ENCODE measurements at places on chromosomes 6 and 20. TPM values are rescaled to one million over a fixed set of nuclear protein-coding genes. Genes with fewer than 3 reads are reported as not detected.

- no peak for DNase-seq
These were observed 620.1 kb downstream of the HTR1B start for GRCh38 chr6:76843054-76843822.

- DNase-seq: no peak
These were observed 42.2 kb upstream of the FOXP4 start for GRCh38 chr6:41503827-41504465.

DNA sequence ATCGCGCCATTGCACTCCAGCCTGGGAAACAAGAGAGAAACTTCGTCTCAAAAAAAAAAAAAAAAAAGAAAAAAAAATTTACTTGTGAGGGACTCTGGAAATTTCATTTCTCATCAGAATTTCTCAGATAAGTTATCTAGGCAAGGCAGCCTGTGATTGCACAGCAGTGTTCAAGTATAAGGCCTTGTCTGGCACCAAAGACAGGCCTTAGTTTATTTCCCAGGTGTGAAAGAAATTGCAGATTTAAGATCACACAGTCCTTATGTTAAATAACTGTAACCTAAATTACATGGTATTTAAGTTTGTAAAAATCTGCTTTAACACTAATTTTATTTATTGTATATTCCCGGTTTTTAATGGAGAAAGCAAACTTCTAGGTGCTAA lies 34.8 kb downstream of the HFE start:
- no peak for DNase-seq

DNA sequence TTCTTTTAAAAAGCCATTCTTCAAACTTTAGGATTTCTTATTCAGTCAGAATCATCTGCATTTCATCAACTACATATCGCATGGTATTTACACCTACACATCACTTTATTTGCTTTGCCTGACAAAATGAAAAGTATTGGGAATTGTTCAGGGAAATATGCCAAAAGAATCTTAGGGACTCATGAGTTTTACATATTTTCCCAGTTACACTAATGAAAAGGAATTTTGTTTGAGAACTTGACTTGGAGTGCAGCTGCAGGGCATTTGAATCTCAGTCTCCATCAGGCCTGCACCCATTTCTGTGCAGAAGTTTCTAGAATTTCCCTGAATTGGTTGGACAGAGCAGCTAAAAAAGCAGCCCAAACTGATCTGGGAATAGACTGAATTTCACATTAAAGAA lies 65.3 kb downstream of the MTHFD1L start:
- no peak for DNase-seq

- DNase-seq: peak; percentile 55
These were observed 37.7 kb downstream of the KIF25 start for GRCh38 chr6:168035098-168035660.

GRCh38 chr6:14305624-14306023 lies 188.1 kb downstream of the CD83 start:
- no peak for DNase-seq

DNA sequence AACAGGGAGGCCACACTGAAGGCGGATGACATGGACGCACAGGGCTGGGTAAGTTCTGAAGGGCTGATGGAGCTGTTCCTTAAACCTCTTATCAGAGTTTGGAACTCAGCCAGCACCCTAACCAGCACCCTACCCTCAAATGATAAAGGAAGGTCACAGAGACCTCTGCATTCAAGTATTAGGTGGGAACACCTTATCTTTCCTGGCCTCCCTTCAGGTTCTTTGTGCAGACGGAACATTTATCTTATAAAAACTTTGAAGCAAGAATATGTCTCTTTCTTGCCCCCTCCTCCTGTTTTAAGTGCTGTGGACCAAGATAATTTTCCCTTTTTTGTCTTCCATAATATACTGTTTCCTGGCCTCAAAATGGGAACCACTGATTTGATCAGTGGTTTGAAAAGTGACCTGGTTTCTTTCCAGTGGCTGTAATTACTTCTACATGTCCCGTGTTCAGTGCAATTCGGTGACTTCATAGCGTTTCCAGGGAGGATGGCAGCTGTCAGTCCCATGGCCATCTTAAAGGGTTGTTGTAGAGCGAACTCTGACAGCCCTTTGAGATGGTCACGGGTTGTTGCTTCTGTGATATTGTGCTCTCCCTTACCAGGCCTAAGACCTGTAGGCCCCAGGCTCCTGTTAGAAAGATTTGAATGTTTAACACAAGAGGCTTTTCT lies 213.2 kb upstream of the MYLIP start:
- no peak for DNase-seq

- DNase-seq: no peak
These were observed 101.2 kb downstream of the MYO6 start for GRCh38 chr6:75850026-75850833.

DNA sequence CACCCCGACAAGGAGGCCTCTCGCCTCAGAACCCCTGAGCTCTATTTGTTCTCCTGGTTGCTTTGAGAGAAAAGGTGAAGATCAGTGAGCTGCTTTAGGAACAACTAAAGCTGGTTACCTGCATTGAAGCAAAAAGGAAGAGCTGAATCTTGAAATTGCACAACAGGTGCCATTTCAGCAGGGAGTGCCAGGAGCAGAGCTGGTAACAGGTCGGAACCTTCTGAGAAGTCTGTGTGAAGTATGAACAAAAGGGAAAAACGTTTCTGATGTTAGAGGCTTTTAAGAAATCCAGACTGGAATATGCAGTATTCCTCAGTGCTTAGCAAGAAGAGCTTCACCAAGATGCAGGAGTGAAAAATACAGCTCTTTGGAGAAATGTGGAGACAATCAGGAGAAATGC lies 164.0 kb downstream of the TMEM242 start:
- no peak for DNase-seq

- peak; percentile 45 for DNase-seq
These were observed at the start of gene PLA2G7 for GRCh38 chr6:46734867-46735719. PLA2G7 (minus strand) TSS chr6:46735375; CDS start chr6:46722891, 12,484 bp downstream.

DNA sequence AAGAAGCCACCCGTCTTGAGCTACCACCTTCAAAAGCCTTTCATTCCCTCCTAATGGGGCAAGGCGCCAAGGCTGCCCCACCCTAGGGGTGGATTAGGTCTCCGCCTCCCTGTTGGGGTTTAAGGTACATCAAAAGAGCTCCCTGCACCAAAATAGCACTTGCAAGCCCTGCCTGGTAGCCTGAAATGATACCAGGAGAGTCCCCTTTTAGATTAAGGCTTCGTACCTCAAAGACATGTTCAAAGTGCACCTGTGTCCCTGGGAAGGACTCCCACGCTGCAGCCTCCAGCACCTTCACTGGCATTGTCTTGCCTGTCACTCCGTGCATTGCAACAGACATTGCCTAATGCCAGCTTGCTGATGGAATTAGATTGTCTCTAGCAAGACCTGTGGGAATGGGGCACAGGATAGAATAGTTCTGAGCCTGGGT lies 15.7 kb upstream of the CDKN1A start:
- DNase-seq: peak; percentile 50

DNA sequence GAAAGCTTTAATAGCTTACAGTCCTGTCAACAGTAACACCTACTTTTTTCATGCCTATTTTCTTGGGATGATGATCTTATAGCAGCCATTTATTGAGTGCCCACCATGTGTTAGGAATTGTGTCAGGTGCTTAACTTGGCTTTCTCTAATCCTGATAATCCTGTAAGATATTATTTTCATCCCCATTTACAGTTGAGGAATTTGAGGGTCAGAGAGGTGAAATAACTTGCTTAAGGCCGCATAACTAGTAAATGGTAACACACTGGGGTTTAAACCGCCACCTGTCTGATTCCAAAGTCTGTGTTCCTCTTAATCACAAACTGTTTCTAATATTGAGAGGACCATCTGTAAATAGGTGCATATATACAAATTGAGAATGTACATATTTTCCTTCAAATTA lies 55.5 kb downstream of the NCOA3 start:
- no peak for DNase-seq

DNA sequence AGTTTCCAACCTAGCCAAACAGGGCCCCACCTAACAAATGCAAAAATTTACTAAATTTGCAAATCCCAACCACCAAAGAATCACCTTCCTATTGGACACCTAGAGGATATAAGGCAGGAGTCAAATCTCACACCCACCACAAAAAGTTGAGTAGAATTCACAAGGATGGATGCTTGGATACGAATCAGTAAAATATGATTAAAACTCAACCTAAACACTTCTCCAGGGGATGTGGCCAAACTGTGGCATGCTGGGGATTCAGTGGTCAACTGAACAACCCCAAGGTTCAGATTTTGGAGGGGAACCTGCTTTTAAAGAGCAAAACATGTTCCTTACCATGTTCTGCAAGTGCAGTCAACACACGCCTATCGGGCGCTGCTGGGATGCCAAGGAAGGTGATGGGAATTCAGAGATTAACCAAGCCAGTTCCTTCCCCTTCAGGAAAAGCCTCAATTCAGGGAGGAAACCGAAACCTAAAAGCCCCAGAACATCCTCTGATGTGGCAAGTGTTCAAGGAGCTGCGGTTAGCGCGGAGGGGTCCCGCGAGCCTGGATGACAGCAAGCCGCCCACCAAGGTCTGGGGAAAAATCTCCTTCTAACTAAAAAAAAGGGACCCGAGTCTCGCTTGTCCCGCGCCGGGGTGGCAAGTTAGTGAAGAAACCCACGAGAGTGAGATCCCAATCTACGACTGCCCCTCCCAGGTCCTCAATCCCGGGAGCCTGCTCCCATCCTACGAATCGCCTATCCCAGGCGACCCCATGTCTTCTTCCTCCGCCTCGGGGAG lies 902 bp downstream of the SAMHD1 start:
- peak; percentile 57 for DNase-seq

DNA sequence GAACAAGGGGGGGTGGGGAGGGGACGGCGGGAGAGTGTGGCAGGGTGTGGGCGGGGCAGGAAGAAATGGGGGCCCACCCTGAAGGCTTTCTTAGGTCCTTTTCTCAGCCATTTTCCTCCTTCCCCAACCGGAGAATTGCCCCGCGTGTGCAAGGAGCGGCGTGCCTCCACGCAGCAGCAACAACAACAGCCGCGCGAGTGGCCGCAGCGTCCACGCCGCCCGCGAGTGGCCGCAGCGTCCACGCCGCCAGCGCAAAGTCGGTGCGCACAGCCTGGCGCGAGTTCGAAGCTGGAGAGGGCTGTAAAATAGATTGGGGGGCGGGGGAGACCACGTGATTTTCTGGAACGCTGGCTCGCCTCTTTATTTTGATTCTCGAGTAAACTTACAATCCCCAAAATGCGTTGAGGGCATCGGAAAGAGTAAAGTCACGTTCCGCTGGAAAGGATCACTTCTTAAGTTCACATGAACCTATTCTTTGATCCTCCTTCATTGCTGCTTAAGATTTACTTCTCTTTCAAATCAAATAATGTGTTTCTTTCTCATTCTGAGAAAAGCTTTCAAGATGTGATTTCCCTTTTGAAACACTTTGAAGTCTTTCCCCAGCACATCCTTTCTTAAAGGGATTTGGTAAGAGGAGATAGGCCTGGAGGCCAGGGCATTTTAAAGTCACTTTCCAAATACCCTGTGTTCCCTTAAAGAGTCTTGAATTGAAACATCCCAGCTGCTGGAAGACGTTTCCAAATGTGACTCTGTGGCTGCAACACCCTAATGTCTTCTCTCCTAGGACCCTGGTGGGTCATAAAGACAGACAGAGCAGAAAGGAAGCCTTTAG lies 66.7 kb upstream of the ZNF217 start:
- no peak for DNase-seq

- no peak for DNase-seq
These were observed 43.2 kb upstream of the ADGRF5 start for GRCh38 chr6:46964716-46965519.

GRCh38 chr6:83708546-83708969 lies 343 bp downstream of the SNAP91 start:
- DNase-seq: no peak

DNA sequence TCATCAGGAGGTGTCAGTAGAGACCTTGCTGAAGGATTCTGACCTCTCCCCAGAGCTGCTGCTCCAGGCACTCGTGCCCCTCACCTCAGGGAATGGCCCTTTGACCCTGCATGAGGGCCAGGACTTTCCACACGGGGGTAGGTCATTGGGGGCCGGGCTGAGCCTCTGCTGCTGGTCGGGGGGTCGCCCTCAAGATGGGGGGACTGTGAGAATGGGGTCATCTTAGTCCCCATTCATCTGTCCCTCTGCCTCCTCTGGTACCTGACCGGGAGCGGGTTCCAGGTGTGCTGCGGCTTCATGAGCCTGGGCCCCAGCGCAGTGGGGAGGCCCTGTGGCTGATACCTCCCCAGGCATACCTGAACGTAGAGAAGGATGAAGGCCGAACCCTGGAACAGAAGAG lies 15.8 kb downstream of the DNPH1 start:
- no peak for DNase-seq

- no peak for DNase-seq
These were observed 333.8 kb downstream of the TFAP2A start for GRCh38 chr6:10081075-10081474.

- no peak for DNase-seq
These were observed 26.1 kb upstream of the ADTRP start for GRCh38 chr6:11804701-11805100.

- DNase-seq: no peak
These were observed 31.6 kb downstream of the ADGRG6 start for GRCh38 chr6:142333431-142333830.

GRCh38 chr6:69383627-69384026 lies 413.2 kb downstream of the LMBRD1 start:
- DNase-seq: no peak

GRCh38 chr6:169646906-169647567 lies 54.8 kb downstream of the WDR27 start:
- no peak for DNase-seq

- DNase-seq: peak; percentile 15
These were observed 2.6 kb upstream of the NR2E1 start for GRCh38 chr6:108163267-108163643.

Gene EMILIN3
- total RNA-seq: not detected

Gene RNF144B
- total RNA-seq: 3.9 TPM

Gene CEP57L1
- 6.5 TPM for total RNA-seq

Gene MEI4
- total RNA-seq: not detected

Gene HLA-DMA
- 8.5 TPM for total RNA-seq

Gene ABHD16A
- total RNA-seq: 37.9 TPM

Gene PROCR
- total RNA-seq: 117 TPM

Gene ANKRD66
- not detected for total RNA-seq

Gene SNHG17
- total RNA-seq: 54.7 TPM

Gene PXDC1
- total RNA-seq: 45.3 TPM

Gene RIMS1
- total RNA-seq: not detected

Gene APOBEC2
- not detected for total RNA-seq

Gene TMC2
- not detected for total RNA-seq

Gene NUP43
- total RNA-seq: 15.0 TPM

Gene SLC17A3
- total RNA-seq: not detected

Gene SNRPB
- total RNA-seq: 692 TPM

Gene ZFP64
- 16.5 TPM for total RNA-seq

Gene CGA
- not detected for total RNA-seq

Gene SAMD10
- total RNA-seq: 47.2 TPM

Gene VNN1
- total RNA-seq: 3.6 TPM

Gene ZSCAN31
- total RNA-seq: 6.4 TPM
